ENCODE measurements at places on chromosomes 3 and 15.

DNA sequence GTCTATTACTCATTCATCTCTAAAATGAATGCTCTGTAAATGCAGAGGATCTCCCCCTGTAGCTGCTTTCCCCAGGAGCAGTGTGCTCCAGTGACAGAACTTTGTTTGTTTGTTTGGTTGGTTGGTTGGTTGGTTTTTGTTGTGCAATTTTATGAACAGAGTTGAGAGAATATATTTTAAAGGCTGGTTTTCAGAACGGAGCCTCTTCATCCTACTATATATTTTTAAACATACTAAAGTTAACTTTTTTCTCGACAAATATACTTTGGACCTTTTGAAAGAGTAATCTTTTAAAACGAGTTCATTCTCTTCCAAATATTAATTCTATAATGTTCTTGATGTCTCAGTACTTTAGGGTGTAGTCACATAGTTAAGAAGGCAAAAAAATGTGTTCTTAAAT, 20.2 kb downstream of the RYR3 start:
- no peak for DNase-seq

DNA sequence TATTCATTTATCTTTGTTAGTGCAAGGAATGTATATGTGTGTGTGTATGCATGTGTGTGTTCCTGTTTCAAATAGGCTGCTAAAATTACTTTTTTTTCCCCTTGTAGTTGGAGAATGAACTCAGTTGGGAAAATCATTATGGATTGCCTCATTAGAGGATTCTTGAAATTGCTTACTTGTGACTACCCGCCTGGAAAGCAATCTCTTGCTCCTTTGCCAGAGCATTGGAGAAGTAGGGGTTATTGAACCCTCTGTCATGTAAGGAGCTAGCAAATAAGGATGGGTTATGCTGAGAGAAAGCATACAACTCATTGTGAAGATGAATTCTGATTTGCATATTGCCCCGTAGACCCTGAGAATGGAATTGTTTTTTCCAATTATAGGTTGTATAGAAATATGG, 474.5 kb downstream of the CADM2 start:
- no peak for DNase-seq

- no peak for DNase-seq
These were observed 68.0 kb upstream of the NDUFB4 start for GRCh38 chr3:120528163-120528562.

GRCh38 chr3:135691240-135691639, 274.3 kb upstream of the PPP2R3A start:
- DNase-seq: no peak

- DNase-seq: no peak
These were observed 44.6 kb upstream of the P3H2 start for GRCh38 chr3:190165253-190165652.

- DNase-seq: no peak
These were observed 32.2 kb upstream of the FAM174B start for GRCh38 chr15:92687746-92688145.

DNA sequence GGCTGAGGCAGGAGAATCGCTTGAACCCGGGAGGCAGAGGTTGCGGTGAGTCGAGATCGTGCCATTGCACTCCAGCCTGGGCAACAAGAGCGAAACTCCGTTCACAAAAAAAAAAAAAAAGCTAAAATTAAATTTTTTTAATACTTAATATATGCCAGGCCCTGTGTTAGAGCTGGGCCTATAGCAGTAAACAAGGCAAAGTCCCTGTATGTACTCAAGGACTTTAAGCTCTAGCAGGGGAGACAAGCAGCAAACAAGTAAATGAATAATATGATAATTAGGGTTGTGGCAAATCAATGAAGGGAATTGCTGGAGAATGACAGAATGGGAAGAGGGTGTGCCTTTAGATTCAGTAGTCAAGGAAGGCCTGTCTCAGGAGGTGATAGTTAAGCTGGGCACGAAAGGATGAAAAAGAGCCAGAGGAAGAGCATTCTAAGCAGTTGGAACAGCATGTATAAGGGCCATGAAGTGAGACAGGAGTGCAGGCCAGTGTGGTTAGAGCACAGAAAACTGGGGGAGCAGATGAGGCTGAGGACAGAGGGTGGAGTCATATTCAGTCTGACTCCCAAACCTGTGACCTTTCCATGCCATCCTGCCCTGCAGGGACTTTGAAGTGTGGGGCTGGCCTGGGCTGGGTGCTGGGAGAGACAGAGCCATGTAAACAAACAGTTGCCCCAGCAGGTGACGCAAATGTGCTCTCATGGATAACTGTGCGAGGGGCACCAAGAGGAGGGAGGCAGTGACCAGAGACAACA, 6.6 kb upstream of the RAF1 start:
- no peak for DNase-seq

GRCh38 chr3:117628823-117629291, 919.3 kb downstream of the TUSC7 start:
- no peak for DNase-seq

Data from CD4-positive, CD25-positive, alpha-beta regulatory T cell (primary cell).